NCI-H2171 treated with DMSO at 0.1 percent for 48 hours (cell line): ENCODE measurements at places on chromosomes 6 and 20.

DNA sequence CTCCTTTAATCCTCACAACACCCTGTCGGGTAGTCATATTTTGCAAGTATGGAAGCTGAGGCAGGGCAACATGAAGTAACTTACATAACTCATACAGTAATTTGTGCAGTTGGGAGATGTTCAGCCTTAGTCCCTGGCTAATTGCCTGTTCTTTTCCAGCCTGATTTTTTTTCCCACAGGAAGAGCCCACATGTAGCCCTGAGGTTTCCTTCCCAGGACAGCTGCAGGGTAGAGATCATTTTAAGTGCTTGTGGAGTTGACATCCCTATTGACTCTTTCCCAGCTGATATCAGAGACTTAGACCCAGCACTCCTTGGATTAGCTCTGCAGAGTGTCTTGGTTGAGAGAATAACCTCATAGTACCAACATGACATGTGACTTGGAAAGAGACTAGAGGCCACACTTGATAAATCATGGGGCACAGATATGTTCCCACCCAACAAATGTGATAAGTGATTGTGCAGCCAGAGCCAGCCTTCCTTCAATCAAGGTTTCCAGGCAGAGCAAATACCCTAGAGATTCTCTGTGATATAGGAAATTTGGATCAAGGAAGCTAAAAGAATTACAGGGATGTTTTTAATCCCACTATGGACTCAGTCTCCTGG lies 5.0 kb upstream of the BTN2A1 start:
- DNase-seq, result no peak

GRCh38 chr20:48025661-48026060 lies 240.4 kb upstream of the SULF2 start:
- DNase-seq, result no peak

DNA sequence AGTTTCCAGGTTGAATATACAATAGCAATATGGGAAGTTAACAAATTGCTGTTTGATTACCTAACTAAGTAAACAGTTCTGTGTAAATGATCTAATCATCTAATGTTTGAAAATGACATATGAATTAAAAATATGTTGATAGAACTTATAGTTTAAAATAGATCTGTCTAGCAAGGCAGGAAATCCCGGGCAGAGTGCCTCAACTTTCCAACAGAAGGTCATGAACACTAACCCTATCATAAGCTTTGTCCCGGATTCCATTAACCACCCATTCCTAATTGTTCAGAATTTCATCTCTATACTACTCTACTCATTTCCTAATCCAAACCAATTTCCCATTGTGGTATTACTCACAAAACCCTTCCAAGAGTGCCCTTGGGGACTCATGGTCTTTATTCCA lies 10.2 kb downstream of the TAAR1 start:
- no peak for DNase-seq

DNA sequence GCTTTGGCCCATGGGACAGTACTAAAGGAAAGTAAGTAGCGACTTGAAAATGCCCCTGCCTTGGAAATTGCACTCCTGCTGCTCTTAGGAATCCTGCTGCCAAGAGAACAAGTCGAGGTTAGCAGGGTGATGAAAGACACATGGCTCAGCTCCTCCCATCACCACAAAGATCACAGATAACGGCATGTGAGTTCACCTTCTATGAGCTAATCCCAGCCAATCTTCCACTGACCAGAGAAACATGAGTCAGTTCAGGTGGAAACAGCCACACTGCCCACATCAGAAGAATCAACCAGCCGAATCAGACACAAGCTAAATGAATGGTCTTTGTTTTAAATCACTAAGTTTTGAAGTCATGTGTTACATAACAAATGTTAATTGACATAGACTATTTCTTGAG lies 106.3 kb downstream of the PRKN start:
- no peak for DNase-seq

GRCh38 chr6:79872986-79873385 lies 74.4 kb downstream of the ELOVL4 start:
- DNase-seq, result no peak

- no peak for DNase-seq
Measured at GRCh38 chr20:60071965-60072364, 113.7 kb downstream of the CDH26 start.

- DNase-seq, result no peak
Measured at GRCh38 chr6:161142957-161143296, 130.9 kb downstream of the AGPAT4 start.

DNA sequence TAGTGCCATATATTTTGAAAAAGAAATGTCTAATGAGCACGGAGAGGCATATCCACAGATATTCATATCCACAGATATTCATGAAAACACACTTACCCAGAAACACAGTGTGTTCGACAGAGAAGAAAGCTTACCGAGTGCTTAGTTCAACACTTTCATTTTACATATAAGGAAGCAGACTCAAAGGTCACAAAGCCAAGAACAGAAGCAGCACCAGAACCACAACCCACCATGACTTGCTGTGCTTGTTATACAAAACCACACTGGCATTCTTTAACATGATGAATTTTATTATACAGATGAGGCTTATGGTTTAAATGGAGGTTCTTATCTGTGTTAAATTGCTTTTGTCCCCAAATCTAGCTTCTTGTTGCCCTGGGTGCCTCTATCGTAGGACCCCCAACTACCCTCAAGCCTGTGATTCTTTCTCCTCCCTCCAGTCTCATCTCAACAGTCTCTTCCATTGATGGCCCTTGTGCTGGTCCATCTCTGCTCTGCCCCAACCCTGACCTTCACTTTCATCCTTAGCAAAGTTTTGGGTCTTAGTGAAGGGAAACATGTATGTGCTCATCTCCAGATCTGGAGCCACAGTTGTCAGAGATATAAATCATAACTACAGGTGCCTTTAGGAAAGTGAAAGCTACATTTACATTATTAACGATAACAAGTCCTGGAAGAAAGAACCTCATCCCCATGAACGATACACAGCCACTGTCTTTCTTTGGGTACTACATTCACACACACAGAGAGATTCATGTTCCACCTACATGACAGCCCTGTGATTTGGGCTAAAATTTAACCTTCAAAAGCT lies 40.0 kb downstream of the SF3B5 start:
- DNase-seq, result no peak

GRCh38 chr6:163877877-163878639 lies 463.5 kb downstream of the QKI start:
- DNase-seq, result no peak

- DNase-seq, result no peak
Measured at GRCh38 chr20:3563133-3563532, 92.3 kb downstream of the ATRN start.

DNA sequence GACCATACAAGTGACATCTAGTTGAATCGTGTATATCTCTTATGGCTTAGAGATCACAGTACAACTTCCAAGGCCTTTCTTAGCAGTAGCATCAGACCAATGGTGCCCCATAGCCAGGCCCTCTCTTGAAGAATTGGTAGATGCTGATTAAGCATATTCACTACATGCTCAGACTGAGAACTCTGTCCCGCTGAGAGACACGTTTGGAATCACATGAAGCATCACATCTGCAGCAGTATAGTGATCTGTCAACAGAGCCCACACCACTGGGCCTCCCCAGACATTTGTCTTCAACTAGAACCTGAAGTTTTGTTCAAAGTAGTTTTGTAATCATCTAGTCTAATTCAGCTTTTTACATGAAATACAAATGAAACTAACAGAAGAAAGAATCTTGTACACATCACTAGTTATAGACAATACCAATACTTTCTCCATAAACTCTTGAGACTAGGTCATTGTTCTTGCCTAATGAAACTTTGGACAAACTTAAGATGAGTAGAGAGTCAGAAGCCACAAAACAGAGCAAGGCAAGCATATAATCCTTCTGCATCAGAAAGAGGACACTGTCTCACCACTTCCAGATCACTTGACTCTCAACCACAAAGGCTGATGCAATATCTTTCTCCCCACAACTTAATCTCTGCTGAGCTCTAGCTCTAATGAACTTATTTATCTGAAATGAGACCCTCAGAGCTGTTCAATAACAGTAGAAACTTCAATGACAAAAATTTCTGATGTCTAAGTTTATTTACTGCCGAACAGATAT lies 182.7 kb downstream of the TBX18 start:
- DNase-seq, result no peak

DNA sequence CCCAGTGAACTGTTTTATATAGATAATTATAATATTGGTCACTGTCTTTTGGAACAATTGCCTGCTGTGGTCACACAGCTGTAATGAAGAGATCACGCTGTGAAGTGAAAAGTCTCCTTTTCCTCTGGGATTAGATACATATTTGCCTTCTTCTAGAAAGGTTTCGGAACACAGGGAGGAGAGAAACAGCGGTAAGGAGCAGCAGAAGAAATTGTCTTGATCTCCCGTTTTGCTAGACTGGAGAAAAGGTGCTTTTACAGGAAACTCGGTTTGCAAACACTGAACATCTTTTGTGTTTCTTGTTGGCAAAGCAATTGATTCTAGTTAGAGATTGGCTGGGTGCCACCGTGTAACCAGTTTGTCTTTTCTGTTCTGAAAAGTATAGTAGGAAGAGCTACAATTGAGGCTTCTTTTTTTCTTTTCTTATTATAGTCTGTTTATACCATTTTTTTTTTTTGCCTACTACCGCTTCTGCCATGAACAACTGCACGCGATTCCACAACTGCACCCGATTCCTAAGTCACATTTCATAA lies 404.1 kb upstream of the ID4 start:
- DNase-seq, result peak; percentile 35
